GM12878 (cell line): ENCODE measurements at places on chromosomes 13 and 19.

- DNase-seq: no peak
Observed at GRCh38 chr13:51618626-51619025, 34.4 kb downstream of the WDFY2 start.

DNA sequence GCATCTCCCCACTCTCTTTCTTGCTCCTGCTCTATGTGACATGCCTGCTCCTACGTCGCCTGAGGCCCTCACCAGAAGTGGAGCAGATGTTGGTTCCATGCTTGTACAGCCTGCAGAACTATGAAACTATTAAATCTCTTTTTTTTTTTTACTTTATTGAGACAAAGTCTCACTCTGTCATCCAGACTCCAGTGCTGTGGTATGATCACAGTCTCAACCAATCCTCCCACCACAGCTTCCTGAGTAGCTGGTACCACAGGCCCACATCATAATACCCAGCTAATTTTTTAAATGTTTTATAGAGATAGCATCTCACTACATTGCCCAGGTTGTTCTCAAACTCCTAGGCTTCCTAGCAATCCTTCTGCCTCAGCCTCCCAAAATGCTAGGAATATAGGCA, 1067.7 kb downstream of the PCDH9 start:
- DNase-seq: no peak

DNA sequence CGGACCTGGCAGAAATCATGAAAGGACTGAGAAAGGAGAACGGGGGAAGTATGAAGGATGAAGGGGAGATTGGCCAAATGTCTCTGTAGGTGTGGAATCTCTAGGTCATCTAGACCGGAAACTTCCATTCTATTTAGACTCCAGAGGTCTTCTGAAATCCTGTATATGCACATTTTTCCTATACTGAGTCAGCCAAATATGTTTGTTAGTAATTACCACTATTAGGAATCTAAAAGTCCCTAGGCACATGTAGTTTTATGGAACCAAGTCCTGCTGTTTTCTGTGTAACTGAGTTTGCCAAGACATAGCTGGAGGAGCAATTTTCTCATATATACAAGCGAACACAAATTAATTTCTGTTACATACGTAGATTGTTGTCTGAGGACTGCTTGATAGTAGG, 498.1 kb downstream of the GPC5 start:
- no peak for DNase-seq

DNA sequence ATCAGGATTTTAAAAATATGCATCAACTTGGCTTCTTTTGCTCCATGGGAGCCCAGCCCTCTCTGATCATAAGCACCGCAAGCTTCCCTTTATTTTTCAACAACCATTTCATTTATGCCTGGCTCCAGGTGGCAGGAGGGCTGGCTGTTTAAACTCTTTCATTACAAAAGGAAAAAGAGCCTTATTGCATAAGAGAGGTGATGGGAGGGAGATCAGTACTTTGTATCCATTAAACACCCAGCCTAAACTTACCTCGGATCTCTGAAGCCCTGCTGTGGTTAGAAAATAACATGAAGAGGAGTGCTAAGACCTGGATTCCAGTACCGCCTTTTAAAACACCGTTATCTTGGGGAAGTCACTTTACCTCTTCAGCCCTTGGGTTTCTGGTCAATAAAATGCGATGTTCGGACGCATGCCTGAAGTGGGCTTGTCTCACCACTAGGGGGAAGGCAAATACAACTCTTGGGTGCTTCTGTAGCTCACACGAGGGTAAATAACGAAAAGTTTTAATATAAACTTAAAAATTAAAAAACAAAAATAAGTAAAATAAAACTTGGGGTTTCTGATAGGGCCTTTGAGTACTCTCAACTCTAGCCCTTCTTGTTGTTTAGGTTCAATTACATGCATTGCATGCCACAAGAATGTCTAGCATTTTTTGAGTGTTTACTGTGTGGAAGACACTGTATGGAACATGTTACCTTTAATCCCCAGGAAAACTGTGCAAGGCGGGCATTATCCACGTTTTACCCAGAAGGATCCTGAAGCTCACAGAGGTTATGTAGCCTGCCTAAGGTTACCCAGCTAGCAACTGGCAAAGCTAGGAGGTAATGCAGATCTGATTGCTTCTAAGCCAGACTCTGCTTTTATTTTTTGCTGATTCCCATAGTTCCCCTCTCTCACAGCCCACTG, 240.3 kb downstream of the LMO7 start:
- DNase-seq: peak; percentile 23

- DNase-seq: no peak
Observed at GRCh38 chr19:3135961-3136683, at the start of gene GNA15. GNA15 (plus strand) TSS chr19:3136033; CDS start chr19:3136451, 418 bp downstream.

- no peak for DNase-seq
Observed at GRCh38 chr19:18014197-18014596, 6.2 kb downstream of the ARRDC2 start.

- DNase-seq: no peak
Observed at GRCh38 chr13:102597029-102597961, 509 bp downstream of the TPP2 start.

- no peak for DNase-seq
Observed at GRCh38 chr13:54449922-54450321, 1421.3 kb downstream of the OLFM4 start.

DNA sequence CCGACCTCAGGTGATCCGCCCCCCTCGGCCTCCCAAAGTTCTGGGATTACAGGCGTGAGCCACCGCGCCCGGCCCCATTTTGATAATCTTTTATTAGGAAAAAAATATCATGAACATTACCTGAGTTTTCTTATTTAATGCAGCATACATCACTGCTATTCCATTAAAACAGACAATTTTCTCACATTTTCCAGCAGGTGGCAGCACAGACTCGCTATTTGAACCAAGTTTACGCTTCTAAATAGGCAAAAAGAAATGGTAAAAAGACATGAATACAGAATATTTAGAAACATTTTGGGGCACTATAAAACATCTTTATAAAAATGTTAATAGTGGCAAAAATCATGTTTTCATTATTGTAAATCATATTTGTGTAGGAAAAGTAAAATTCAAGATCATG, 903.1 kb downstream of the SLITRK6 start:
- DNase-seq: peak; percentile 1

DNA sequence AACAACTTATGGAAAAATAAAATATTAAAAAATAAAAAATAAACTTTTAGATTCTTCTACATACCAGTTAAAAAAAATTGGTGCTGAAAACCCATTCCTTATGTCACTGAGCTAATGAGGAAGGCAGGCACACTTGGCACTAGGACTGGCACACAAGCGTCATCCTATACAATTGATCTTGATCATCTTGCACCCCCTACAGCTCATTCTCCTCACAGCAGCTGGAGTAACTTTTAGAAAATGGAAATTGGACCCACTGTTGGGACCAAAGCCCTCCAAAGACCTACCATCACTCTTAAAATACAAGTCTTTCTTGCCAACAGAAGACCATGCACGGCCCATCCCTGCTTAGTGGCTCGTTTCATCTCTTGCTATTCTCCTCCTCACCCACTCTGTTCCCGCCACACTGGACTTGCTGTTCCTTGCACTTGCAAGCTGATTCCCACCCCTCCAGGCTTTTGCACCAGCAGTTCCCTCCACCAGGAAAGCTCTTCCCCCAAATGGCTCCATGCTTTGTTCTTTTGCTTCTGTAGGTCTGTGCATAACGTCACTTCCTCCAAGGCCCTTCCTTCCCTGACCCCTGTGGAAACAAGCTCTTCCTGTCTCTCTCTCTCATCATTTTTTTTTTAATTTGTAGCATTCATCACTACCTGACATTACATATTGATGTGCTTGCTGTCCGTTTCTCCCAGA, 11.6 kb downstream of the CTU1 start:
- DNase-seq: no peak

GRCh38 chr19:907183-907853, 5.7 kb downstream of the R3HDM4 start:
- no peak for DNase-seq

GRCh38 chr19:17996826-17997316, 11.1 kb upstream of the ARRDC2 start:
- no peak for DNase-seq

GRCh38 chr19:6498294-6499036, 3.6 kb downstream of the TUBB4A start:
- no peak for DNase-seq

DNA sequence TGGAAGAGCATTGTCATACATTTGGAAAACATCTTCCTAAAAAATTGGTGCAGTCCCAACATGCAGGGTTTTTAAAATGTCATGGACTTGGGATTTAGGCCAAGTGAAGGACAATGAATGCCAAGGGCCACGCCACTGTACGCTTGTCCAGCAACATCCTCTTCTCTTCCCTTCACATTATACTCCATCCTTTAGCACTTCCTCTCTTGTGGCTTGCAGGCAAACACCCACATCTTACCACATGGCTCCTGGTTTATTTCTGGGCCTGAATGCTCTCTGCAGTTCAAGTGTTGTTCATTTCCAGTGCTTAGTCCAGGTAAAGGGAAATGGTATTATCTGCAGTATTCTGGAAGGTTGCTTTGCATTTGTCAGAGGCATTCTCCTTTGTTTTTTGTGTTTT, 45.0 kb downstream of the CBY2 start:
- no peak for DNase-seq

DNA sequence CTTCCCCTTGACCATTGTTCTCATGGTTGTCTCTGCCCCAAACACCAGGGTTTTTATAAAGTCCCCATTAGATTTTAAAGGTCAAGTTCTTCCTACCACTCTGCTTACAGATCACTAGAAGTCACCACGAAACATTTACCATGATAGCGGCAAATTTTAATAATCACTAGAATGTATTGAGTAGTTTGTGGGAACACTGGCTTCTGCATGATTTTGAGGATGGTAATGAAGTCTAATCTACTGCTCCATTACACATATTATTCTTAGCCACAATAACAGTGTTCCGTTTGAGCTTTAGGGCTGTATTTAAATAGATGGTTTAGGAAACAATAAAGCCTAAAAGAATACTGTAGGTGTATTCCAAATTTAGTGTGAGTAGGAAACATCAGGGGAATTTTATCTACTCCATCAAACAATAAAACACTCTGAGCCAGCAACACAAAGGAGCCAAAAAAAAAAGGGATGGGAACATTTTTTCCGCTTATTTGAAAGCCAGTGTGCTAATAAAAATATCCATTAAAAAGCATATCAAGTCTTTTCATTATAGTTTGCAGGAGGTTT, 49.7 kb downstream of the KLF12 start:
- DNase-seq: no peak

DNA sequence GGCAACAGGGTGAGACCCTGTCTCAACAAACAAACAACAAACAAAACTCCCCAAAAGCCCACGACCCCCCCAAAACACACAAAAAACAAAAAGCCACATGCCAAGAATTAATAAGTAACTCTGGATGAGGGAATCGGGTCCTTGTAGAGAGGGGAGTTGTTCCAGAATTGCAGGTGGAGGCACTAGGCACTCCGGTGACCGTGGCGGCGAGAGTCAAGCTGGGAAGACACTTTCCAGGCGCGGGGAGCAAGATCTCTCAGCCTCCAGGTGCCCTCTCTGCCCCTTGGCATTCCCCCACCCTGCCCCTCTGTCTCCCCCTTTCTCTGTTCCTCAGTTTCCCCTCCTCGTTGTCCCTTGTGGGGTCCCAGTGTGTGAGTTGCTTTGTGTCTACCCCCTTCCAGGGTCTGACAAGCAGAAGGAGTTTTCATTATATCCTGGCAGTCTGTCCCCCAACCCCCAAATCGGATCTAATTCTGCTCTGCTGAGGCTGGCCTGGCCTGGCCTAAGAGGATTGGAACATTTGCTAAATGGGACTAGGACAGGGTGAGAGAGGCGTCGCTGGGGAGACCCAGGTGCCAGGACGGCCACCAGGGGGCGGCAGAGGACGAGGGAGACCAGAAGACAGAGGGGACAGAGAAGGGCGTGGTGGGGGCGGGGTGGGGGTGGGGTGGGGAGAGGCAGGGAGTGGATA, 8.3 kb upstream of the CRX start:
- DNase-seq: no peak
